Activated CD4-positive, alpha-beta T cell treated with anti-CD3 and anti-CD28 coated beads, Interleukin-2, amount 10 ng/mL, durations not matched to agents 7 days and 5 days (primary cell): ENCODE measurements at places on chromosomes 1 and 21. TPM values are rescaled to one million over a fixed set of nuclear protein-coding genes. Genes with fewer than 3 reads are reported as not detected.

DNA sequence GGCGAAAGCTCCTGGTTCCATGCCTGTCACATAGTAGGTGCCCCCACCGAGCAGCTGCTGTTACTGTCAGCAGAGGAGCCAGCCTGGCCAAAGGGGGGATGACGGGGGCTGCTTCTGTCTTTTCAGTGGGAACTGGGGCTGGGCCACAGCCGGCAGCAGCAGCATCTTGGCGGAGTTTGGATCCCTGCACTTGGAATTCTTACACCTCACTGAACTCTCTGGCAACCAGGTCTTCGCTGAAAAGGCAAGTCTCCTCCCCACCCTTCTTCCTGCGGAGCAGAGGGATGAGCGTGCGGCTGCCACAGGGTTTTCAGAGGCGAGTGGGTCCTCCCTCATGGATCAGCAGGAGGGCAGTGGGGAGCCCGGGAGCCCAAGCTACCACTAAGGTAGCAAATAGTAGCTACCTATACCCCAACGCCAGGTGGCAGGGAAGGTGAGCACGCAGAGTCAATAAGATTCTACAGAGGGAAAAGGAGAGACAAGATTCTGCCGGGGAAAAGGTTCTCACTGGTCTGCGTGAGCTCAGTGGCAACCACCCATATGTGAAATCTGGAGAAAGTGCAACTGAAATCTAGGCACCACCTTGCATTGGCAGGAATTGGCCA is 41.4 kb upstream of the SELENON start:
- DNase-seq, result no peak

DNA sequence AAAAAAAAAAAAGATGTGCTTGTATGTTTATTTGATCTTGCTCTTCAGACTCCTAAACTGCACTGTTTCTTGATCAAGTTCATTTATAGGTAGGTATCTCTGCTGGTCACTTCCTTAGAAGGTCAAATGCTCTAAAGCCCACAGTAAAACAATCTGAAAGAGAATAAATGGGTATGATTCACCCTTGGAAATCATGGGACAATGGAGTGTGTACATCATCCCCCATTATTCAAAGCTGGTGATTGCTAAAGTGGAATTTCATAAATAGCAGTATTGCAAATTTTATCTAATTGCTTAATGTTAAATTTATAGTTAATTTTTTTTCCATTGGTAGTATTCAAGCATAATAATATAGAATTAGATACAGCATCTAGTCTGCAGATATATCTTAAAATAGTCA is 53.4 kb downstream of the MIER1 start:
- DNase-seq, result no peak

DNA sequence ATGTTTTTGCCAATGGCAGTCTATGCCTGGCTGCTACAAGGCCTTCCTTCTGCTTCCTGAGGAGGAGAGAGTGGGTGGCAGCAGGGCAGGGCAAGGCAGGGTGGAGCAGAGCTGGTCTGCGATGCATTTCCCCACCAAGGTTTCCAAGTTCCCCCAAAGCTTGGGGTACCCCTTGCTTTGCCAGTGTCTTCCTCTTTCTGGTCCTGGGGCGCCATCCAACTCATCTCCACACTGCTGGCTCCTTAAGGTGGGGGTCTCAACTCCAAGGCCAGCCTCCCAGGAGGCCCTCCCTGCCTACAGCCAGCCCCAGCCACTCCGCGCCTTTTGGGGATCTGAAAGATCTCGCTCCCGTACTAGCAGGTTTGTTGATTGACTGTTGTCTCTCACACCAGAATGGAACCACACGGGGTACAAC is 3.9 kb upstream of the SKI start:
- DNase-seq, result no peak

The TAL1 gene
- total RNA-seq, result not detected

DNA sequence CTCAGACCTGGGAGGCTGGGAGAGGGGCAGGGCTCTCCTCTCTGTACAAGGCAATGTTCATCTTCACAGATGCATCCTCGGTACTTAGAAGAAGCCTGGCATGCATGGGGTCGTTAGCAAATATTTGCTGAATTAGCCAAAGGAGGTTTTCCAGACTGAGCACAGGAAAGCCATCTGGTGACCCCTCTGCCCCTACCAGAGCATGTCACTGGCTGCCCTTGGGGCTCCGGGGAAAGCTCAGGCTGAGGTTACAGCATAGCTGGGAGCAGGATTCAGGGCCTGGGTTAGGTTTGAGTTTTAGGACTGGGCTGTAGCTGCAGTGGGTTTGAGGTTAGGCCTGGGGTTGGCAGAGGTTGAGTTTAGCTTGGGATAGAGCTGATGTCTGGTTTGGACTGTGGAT is 43.4 kb upstream of the ZBTB40 start:
- no peak for DNase-seq

- DNase-seq, result no peak
These were observed 42.0 kb downstream of the PCSK9 start for GRCh38 chr1:55081188-55081904.

DNA sequence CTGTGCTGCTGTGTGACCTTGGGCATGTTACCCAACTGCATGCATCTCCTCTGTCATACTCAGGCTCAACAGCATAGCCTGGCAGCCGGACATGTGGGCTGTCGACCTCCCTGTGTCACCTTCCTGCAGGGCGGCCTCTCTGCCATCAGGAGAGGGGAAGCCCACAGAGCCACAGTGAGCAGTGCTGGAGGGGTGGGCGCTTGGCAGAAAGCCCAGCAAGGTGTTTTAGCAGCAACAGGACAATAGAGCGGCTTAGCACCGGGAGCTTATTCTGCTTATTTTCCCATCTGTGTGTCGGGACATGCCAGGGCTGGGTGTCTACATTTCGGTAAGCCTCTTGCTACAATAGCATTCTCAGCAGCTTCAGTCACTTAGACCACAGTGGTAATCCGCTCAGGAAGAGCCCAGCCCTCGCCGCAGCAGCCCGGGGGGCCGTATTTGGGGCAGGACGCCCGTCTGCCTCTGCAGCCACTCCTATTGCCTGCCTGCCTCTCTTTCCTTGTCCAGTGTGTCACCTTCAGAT is 22.8 kb upstream of the CDK18 start:
- DNase-seq, result no peak

The RIMKLA gene
- 0.44 TPM for total RNA-seq

GRCh38 chr1:72724951-72725861 is 442.9 kb upstream of the NEGR1 start:
- no peak for DNase-seq

DNA sequence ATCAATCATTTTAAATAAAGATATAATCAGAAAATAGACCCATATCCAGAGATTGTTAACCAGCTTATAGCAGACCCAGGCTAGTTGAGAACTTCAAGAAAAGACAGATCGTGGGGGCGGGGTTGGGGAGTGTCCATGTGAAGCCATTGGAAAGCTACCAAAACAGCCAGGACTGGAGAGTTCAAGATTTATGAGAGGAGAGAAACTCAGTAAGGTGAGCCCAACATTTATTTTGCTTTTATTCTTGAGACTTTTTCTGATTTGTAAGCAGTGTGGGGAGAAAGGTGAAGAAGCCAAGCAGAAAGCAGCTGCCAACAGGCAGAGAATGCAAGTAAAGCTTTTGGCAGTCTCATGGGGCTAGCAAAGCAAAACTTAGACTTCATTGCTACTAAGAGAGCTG is 179.9 kb downstream of the VPS13D start:
- no peak for DNase-seq

GRCh38 chr1:182842265-182842664 is 3.1 kb downstream of the DHX9 start:
- DNase-seq, result no peak

The NBPF4 gene
- total RNA-seq, result not detected

The KLHDC7A gene
- total RNA-seq, result not detected

GRCh38 chr1:66397192-66397591 is 136.8 kb upstream of the SGIP1 start:
- DNase-seq, result no peak

The FAM72A gene
- 34.3 TPM for total RNA-seq

The SLFNL1 gene
- 0.56 TPM for total RNA-seq

GRCh38 chr1:92877081-92877711 is 45.4 kb downstream of the RPL5 start:
- no peak for DNase-seq

- DNase-seq, result no peak
These were observed 20.8 kb downstream of the GNAT2 start for GRCh38 chr1:109598655-109599054.

DNA sequence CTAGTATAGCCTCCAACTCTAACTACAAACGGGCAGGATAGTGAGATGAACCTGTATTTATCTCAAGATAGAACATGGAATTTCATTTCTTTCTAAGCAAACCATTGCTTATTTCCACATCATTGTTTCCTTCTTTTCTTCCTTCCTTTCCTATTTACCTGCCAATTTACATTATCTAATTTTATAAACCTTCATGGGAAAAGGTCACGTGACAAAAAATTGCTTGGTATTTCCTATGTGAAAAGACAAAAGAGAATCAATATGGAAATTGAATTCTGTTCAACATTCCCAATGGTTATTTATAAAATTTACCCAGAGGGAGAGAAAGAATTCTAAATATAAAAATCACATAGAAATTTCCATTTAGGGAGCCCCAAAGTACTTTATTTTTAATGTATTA is 22.4 kb upstream of the RBM15 start:
- no peak for DNase-seq

- no peak for DNase-seq
These were observed 7.7 kb downstream of the LGR6 start for GRCh38 chr1:202201266-202201665.

GRCh38 chr1:119080586-119080985 is 59.9 kb downstream of the WARS2 start:
- no peak for DNase-seq

DNA sequence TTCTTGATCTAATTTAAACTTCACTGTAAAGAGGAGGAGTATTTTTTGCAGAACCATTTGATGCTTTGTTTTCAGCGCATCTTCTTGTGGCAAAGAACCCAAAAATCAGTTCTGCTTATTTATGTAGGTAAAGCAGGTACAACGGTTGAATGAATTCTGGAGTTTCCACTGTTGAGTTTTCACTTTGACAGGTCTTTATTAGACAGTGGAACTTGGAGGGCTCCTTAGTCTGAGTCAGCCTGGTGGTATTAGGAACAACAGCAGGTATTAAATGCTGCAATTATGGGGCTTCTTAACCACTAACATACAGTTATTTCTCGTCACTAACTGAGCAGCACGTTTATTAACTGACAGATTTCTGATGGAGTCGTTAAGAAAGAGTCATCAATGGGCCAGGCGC is 1.2 kb downstream of the LRIG2 start:
- no peak for DNase-seq

DNA sequence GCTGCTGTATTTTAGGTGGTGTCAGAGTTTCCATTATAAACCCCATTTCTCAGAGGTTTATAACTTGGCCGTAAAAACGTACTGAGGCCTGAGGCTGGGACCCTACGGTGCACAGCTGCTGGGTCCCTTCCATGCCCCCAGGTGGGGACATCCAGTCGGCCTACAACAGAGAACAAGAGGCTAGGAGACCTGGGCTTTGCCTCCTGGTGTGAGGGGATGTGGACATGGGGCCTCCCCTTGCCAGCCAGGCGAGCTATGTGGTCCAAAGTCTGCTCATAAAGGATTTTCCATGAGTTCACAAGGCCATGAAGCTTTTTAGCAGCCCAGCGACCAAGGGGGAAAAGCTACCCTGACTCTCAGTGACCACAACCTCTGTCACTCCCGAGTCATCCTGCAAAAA is 261.5 kb upstream of the VAMP3 start:
- no peak for DNase-seq

DNA sequence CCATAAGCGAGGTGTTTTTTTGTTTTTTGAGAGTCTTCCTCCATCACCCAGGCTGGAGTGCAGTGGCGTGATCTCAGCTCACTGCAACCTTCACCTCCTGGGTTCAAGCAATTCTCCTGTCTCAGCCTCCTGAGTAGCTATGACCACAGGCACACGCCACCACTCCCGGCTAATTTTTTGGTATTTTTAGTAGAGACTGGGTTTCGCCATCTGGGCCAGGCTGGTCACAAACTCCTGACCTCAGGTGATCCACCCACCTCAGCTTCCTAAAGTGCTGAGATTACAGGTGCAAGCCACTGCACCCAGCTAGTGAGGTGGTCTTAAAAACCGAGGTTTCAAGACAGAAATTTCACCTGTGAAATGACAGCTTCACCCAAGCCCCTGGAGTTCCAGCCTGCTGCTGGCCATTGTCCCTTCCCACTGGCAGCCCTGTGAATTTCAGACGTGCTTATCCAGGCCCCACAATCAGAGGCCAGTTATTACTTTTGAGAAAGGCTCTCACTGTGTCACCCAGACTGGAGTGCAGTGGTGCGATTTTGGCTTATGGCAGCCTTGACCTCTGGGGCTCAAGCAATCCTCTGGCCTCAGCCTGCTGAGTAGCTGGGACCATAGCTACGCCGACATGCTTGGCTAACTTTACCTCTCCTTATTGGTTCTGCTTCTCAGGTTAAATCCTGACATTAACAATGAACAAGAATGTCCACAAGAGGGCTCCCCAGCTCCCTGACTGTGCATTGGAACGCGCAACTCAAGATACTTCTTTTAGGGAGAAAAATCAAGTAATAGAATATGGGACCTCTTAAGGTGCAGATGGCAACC is 19.4 kb downstream of the ENO1 start:
- DNase-seq, result peak; percentile 71

GRCh38 chr21:39631842-39632562 is 19.3 kb downstream of the B3GALT5 start:
- no peak for DNase-seq

GRCh38 chr1:225670356-225670755 is 17.4 kb upstream of the ENAH start:
- DNase-seq, result no peak

The CDKN2C gene
- 80.0 TPM for total RNA-seq

- DNase-seq, result no peak
These were observed 11.7 kb downstream of the QSOX1 start for GRCh38 chr1:180166436-180166800.

- no peak for DNase-seq
These were observed 189.8 kb upstream of the LYPLAL1 start for GRCh38 chr1:218983848-218984247.

The IL20 gene
- not detected for total RNA-seq

- peak; percentile 34 for DNase-seq
These were observed 4.0 kb downstream of the OSCP1 start for GRCh38 chr1:36446271-36446670.

DNA sequence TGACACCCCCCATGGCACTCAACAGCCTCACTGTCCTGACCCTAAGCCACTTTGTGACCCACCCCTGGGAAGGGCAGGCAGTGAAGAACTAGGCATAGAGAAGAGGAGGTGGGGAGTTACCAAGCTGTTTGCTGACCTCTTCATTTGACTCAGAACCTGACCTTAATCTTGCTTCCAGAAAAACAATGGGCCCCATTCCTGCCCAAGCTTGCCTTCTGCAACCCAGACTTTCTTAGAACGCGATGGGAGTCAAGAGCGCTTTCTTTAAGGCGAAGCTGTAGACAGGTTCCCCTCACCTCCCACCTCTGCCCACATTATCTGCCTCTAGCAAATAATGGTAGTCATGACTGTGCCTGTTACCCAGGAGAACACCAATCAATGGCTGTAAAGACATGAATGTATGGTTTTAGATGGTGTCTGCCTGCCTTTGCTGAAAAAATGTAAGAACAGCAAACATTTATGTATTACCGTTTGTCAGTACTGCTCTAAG is 8.2 kb upstream of the CBR3 start:
- DNase-seq, result no peak

The LPAR3 gene
- total RNA-seq, result 1.3 TPM

The IPP gene
- 9.5 TPM for total RNA-seq
